ENCODE measurements at places on chromosomes 4 and X.

DNA sequence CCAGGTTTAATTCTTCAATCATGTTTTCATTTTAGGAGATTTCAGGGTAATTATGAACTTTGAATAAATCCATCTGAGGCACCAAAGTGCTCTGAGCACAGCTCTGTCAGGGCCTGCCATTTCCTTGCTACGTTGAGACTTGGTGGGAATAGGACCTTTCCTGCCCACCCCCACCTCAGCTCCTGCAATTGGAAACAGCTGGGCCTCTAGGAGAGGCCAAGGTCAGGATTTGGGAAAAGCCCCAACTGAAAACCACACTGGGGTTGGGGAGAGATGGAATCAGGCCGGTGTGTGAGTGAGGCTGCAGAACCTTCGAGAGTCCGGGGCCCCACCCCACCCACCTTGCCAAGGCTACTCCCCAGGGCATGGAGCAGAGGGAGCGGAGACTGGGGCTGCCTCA lies 212.7 kb upstream of the BCOR start:
- DNase-seq: no peak

DNA sequence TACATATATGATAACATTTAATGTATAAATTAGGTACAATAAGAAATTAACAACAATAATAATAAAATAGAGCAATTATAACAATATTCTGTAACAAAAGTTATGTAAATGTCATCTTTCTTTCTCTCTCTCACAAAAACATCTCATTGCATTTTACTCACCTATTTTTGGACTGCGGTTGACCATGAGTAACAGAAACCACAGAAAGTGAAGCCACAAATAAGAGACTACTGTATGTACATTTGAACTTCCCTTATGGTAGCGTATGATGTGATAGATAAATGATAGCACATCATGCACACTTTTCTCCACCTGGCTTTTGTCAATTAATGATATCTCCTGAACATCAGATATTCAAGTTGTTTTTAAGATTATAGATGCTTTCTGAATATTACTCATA lies 80.5 kb downstream of the HNRNPD start:
- DNase-seq: no peak

DNA sequence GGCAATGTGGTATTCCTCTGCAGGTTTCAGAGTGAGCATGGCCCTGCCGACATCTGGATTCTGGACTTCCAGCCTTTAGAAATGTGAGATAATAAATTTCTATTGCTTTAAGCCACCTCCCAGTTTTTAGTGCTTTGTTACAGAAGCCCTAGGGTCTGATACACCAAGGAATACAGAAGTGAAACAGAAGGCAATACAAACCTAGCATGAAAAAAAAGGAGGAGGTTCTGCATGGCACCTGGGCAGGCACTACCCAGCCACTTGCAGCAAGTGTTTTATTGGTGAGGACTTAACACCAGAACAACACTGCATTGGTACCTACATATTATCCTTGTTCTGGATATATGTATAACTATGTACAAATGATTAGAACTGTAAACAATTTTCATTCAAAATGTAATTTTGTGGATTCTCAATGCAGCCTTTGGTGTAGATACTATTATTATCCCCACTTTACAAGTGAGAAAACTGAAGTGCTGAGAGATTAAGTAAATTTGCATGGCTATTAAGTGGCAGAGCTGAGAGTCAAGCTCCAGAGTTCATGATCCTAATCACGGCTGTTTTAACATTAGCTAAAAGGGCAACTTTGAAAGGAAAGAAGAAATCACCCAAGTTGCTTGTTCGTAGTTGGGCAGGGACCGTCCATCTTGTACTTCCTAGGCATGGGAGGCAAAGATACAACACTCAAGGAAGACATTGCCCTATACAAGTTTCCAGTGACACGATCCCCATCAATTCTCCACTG lies 71.8 kb downstream of the IL21 start:
- DNase-seq: no peak

DNA sequence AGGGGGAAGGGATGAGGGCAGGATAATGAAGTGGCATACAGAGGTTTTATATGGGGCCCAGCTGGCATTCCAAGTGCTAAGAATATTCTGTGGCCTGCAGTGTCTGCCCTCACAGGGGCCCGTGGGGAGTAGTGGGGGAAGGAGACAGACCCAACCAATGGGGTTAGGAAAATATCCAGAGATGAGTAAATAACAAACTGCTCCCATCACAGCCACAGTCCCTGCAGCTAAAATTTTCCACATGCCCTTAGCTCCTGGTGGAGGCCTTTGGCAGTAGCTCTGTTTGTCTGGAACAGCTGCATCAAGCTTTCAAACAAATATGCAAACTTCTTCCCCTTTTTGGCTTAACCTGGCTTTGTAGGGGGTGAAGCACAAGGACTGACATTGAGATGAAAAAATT lies 3.1 kb downstream of the SRPX2 start:
- DNase-seq: no peak

- no peak for DNase-seq
Measured at GRCh38 chr4:47274901-47275300, 188.6 kb downstream of the COMMD8 start.

DNA sequence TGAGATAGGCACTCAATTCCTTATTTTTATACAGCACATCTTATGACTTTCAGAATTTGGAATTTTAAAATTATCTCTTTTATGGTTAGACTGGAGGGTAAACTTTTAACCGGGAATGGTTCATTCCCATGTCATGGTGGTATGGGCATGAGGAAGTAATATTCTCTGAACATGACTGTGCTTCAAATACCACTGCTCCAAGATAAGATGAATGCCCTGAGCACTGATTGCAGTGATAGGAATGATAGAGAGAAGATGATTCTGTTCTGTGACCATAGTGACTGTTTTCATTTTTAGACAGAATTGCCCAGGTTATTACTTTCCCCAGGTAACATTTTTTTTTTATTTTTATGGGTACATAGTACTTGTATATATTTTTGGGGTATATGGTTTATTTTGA lies 187.4 kb downstream of the ATOH1 start:
- no peak for DNase-seq

GRCh38 chr4:144696376-144696775 lies 50.4 kb downstream of the HHIP start:
- DNase-seq: no peak

DNA sequence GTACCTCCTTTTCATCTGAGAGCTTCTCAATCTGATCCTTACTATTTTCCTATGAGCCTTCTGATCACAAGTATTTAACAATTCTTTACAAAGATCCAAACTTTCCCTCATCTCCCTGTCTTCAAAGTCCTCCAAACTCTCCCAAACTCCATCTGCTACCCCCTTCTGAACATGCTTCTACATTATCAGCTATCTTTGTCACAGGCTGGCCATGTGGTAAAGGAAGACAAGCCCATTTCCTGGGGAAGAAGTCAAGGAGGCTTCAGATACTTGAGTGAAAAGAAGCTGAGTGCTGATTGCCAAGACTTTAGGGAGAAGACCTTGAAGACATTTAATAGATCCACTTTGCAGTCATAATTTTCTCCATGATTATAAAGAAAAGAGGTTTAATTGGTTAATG lies 231.4 kb downstream of the CWH43 start:
- DNase-seq: no peak
